ENCODE measurements at places on chromosomes 2 and 18.

DNA sequence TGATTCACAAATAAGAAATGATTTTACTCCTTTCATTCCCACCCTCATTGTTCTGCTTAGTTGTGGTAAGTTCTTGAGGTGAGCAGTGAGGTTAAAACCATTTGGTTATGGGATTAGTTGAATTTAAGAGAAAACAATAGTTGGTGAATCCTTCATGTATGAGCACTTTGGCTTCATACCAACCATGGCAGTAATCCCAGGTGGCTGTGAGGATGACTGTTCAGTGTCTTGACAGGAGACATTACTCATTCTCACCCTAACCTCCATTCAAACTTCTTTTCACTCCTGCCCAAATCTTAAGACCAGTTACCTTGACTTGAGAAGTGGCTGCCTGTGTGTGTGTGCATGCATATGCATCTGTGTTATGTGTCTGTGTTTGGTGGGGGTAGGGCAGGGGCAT lies 143.1 kb downstream of the SETBP1 start:
- no peak for DNase-seq

- DNase-seq = no peak
These were observed 15.9 kb downstream of the VWA3B start for GRCh38 chr2:98102878-98103277.

DNA sequence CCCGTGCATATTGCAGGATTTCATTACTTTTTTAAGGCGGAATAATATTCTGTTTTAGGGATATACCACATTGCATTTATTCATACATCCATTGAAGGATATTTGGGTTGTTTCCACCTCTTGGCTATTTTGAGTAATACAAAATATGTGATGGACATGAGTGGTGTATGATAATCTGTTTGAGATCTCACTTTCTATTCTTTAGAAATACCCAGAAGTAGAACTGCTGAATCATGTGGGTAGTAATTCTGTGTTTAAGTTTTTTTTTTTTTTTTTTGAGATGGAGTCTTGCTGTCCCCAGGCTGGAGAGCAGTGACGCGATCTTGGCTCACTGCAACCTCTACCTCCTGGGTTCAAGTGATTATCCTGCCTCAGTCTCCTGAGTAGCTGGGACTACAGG lies 201.4 kb downstream of the NYAP2 start:
- no peak for DNase-seq

DNA sequence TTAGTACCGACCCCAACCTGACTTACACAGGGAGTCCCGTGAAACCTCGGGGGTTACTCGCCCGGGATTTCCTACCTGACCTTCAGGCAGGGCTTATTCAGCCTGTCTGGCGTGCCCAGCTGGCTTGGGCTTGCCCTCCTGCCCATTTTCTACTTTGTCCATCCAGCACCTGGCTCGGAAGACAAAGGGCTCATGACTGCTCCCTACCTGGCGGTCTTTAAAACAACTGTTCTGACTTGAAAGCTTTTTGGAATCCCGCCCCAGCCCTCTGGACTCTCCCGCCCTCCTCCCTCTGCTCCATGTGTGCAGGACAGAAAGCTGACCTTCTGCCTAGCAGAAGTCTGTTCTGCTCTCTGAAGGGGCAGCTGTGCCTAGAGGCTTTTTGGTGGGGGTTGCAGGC lies 43.1 kb downstream of the ACKR3 start:
- no peak for DNase-seq

GRCh38 chr2:143469323-143469722 lies 340.1 kb downstream of the ARHGAP15 start:
- DNase-seq = no peak
